Iris pigment epithelial cell (primary cell): ENCODE measurements at places on chromosomes 12 and 14.

DNA sequence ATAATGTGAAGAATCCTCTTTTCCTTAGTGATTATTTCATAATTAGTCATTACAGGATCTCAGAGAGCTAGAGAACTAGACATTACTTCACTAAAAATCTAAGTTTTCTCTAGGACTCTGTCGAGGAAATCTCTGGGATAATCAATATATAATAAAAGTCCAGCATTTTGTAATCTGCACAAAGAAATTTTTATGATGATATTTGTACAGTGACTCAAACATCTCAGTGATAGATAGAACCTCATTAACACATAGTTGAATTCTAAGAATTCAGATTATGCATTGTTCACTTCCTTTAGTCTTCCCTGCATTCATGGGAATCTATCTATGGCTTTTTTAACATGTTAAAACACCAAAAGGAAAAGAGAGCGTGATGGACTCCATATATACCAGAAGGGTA, 11.0 kb downstream of the ITPR2 start:
- no peak for DNase-seq

GRCh38 chr12:76649099-76649498, 89.5 kb upstream of the OSBPL8 start:
- no peak for DNase-seq

DNA sequence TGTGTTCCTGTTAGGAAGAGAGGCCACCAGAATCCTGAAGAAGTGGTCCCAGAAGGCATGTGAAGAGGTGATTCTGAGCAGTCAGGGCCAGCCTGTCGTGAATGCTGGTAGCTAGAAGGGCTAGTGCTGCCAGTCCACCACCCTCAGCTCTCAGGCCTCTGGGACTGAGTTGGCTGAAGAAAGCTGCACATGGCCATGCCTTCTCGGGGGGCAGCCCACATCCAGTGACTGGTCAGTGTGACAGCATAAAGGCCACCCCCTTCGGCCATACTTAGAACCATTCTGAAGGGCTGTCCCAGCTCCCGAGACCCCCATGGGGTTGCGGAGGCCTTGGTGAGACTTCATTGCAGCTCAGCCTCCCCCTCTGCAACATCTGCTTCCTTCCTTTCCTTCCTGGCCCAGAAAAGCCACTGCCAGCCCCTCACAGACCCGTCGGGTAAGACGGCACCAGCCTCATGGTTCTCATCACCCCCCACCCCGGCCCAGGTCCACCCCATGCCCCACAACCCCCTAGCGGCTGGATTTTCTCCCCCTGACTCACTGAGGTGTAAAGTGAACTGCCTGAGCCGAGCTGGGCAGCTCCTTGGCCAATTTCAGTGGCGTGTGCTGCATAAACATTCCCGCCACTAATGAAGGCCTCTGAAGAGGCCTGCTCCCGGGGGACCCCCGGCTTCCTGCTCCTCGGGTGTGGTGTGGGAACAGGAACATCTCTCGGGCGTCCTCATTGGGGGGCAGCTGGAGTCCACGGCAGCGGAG, 49.5 kb upstream of the DIO3 start:
- no peak for DNase-seq

DNA sequence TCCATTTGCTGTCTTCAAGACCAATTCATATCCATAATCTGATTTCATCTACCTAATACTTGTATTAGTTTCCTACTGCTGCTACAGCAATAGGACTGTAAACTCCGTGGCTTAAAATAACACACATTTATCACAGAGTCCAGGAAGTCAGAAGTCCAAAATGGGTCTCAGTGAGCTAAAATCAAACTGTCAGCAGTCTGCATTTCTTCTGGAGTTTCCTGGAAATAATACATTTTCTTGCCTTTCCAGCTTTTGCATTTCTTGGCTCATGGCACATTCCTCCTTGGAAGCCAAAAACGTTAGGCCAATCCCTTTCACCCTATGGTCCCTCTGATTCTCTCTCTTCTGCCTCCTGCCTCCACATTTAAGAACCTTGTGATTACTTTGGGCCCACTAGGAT, 239.8 kb downstream of the PRKD1 start:
- no peak for DNase-seq

DNA sequence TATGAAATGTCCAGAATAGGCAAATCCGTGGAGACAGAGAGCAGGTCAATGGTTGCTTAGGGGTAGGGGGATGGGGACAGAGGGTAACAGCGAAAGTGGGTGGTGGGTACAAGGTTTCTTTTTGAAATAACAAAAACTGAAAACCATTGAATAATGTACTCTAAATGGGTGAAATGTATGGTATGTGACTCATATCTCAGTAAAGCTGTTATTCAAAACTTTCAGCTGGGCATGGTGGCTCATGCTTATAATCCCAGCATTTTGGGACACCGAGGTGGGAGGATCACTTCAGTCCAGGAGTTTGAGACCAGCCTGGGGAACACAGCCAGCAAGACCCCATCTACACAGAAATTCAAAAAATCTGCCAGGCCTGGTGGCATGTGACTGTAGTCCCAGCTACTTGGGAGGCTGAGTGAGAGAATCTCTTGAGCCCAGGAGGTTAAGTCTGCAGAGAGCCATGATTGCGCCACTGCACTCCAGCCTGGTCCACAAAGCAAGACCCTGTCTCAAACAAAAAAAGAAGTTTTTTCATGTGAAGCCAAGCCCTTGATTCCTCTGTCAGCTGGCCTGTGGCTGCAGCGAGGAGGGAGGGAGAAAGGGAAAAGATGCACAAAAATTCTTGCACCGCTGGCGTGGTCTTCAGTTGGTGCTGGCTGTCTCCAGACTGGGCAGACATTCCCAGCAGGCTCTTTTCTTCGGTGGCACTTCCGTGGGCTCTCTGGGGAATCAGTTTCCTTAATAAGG, 248.2 kb downstream of the SLC41A2 start:
- DNase-seq, result peak; percentile 37

GRCh38 chr12:27123642-27124041, 41.3 kb upstream of the C12orf71 start:
- no peak for DNase-seq

DNA sequence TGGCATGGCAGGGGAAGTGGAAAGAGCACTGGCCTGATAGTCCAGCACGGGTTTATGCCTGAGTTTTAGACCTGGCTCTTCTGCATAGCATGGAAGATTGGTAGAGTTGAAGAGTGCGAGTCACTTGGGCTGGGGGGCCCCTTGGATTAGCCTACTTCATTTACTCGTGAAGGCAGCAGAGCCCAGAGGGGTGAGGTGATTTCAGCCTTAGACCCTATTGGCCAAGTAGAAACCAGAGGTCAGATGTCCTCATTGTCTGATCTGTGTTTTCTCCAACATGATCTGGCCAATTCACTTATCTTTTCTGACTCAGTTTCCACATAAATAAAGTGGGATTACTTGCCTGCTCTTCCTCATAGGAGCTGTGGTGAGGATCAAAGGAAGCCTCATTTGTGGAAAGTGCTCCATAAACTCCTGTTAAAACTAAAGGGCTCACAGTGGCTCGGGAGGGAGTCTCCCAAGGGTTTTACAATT, 1.9 kb downstream of the PLEKHG3 start:
- DNase-seq, result no peak

DNA sequence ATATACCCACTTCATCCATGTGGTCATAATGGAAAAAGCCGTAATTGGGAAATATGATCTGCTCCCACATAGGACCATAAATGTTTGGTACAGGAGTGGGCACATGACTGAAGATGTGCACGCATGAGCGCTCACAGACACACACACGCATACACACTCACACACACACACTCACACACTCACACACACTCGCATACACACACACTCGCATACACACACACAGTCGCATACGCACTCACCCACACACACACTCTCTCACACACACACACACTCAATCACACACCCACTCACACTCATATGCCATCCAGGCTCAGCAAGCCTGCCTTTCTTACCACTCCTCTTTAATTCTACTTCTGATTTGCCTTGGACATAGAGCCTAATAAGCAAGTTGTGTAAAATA, 45.6 kb upstream of the EGLN3 start:
- no peak for DNase-seq

GRCh38 chr14:68916358-68916941, 62.7 kb downstream of the ACTN1 start:
- DNase-seq, result no peak

GRCh38 chr12:67773896-67774295, 125.4 kb downstream of the DYRK2 start:
- DNase-seq, result peak; percentile 21

- DNase-seq, result peak; percentile 79
These were observed 212.8 kb upstream of the KITLG start for GRCh38 chr12:88793096-88793495.

DNA sequence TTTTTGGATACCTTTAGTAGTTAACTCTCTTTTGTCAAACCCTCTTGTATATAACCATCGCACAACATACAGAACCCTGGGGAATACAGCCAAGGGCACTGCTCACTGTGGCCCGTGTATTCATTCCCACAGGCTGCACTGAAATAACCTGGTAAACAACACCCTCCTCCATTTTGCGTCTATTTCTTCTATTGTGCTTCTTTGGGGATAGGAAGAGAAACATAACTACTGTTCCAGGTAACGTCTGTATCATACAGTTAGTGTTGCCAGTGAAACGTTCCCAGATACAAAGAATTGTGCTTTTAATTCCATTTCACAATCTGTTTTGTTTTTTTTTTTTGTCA, 9.6 kb downstream of the C12orf76 start:
- no peak for DNase-seq

DNA sequence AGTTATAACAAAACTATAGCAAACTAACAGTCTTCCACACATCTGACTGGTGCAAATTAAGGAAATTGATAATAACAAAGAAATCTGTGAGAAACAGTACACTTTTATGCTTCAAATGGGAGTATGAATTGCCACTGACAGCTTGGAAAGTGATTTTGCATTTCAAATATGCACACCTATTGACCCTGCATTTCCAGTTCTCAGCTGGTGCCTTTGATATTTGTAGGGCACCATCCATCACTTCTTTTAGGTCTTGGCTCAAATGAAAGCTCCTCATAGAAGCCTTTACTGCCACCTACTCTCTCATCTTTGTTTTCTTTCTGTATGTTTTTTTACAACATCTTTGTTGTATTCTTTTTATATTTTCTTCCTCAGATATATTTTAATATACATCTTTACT, 125.1 kb downstream of the ST8SIA1 start:
- DNase-seq, result no peak

DNA sequence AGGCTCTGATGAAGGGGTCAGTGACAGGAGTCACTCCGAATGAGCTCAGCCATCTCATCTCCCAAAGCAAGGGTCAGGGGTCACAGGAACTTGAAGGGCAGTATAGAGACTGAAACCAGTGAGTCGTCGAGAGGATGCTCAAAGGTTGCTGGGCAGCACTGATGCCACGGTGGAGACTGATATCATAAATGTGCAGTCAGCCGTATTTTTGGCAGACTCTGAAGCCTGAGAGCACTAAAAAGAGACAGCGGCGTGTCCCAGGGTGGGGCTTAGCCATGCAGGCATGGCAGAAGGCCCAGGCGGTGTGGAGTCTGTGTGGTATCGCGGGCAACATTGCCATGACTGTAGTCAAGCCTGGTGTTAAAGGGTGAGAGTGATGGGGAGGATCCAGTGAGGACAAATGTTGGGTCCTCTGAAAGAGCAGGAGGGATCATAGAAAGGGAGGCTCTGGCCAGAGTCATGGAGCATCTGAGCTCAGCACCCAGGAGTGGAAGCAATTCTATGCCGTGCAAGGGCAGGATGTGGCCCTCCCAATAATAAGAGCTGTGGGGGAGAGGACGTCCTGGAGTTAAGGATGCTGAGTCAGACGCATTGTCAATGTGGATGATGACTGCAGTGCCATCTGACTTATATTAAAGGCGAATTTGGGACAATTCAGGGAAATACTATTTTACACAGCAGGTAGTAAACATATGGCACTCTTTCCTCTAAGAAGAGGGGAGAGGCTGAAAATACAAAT, 241.2 kb upstream of the FKBP4 start:
- DNase-seq, result no peak

DNA sequence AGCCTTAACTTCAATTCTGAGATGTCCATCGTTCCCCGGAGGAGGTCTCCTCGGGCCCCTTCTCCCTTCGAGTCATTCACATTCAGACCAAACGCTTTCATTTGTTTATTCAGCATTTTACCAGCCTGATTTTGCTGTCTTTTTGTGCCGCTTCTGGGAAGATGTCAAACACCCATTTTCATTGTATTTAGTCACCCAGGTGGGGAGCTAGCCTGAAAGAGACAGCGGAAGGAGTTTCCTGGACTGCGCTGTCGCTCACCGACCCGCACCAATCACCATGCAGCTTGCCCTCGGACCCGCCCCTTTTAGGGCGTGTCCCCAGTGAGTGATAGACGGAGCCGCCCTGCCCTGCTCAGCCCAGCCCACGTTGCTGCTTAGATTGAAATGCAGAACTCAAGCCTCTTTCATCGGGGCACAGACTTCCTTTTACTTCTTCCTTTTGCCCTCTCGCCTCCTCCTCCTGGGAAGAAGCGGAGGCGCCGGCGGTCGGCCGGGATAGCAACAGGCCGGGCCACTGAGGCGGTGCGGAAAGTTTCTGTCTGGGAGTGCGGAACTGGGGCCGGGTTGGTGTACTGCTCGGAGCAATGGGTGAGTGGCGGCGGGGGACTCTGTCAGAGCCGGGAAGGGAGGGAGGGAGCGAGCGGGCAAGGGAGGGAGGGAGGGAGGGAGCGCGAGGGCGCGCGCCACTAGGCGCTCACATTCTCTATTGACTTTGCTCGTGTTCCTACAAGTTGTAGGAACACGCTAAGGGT, at the start of gene PAX9:
Gene PAX9 (plus strand): TSS at position 355 of the 752 bp plus-strand sequence. CDS start 230 bp downstream, at position 585.
- peak; percentile 36 for DNase-seq

DNA sequence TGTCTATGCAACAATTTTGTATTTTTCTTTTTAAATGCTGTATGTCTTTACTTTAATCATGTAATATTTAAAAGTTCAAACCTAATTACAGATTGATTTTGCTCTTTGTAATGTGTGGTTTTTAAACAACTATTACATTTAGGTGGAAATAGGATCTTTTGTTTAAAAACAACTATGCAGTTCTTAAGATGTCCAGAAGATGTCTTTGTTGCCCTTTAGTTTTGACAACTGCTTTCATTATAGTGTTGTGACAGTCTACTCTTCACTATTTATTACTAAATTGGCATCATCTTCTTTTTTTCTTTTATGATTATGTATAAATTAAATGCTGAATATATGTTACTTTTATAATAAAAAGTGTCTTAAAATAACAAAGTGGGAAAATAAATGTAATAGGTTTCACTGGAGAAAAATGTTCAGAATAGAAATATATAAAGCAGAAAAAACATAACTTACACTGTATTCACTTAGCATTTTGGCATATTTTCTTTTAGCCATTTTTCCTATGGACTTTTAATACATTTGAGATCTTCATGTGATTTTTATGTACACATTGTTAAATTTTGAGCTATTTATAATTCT, 27.1 kb upstream of the PCNX4 start:
- DNase-seq, result peak; percentile 47

GRCh38 chr14:85534458-85535293, 4.7 kb downstream of the FLRT2 start:
- DNase-seq, result peak; percentile 46
